ENCODE measurements at places on chromosomes 2 and 18.

DNA sequence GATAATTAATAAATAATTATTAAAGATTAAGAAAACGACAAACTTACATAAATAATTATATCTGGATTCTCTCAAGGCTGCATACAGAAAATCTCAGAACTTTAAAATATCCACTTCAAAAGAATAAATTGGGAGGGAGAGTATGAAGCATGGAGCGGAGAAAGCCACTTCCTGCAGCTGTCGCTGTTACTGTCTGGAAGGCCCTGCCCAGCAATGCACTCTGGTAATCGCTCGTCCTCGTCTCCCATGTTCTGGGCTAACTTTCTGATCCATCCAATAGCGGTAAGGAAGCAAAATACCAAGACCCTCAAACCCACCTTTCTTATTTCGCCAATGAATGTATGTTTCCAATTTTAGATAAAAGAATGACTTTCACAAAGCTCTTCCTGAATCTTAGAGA lies 26.7 kb downstream of the CYRIA start:
- no peak for DNase-seq

- no peak for DNase-seq
These were observed 70.7 kb upstream of the TMEM18 start for GRCh38 chr2:747762-748351.

DNA sequence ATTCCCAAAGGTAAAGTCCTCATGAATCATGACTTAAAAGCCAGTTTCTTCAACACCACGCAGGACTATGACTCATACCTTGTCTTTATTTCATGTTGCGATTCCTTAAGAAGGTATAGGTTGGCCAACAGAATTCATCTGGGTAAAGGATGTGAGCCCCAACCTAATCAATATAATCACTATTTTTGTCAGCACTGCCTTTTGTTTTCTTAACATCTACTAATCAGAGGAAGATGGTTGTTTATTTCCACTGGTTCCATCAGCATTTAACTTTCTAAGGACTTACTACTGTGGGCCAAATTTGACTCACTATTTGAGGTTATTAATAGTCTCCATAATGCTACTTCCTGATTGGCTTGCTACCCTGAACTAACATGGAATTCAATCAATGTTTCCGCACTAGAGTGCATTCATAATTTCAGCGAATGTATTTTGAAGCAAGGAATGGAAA lies 78.6 kb downstream of the SCG2 start:
- no peak for DNase-seq

DNA sequence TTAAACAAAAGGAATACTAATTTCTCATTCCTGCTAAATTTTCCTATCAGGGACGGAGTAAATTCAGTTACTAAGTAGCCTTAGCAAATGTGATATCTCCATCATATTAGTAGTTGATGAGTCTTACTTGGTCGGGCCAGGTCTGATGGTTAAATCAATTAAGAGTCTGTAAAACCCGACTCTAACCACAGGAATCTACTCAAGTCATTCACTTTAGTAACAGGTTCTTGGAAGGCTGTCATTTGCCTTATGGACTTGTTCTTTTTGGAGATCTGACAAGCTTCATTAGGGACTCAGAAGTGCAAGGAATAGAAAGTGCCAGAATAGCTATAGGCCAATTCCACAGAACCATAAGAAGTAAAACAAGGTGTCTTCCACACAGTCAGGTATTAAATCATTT lies 119.0 kb downstream of the GCA start:
- no peak for DNase-seq

- DNase-seq, result no peak
These were observed 23.4 kb downstream of the OTX1 start for GRCh38 chr2:63073994-63074393.

- no peak for DNase-seq
These were observed 304.3 kb downstream of the HRH4 start for GRCh38 chr18:24764766-24765165.

DNA sequence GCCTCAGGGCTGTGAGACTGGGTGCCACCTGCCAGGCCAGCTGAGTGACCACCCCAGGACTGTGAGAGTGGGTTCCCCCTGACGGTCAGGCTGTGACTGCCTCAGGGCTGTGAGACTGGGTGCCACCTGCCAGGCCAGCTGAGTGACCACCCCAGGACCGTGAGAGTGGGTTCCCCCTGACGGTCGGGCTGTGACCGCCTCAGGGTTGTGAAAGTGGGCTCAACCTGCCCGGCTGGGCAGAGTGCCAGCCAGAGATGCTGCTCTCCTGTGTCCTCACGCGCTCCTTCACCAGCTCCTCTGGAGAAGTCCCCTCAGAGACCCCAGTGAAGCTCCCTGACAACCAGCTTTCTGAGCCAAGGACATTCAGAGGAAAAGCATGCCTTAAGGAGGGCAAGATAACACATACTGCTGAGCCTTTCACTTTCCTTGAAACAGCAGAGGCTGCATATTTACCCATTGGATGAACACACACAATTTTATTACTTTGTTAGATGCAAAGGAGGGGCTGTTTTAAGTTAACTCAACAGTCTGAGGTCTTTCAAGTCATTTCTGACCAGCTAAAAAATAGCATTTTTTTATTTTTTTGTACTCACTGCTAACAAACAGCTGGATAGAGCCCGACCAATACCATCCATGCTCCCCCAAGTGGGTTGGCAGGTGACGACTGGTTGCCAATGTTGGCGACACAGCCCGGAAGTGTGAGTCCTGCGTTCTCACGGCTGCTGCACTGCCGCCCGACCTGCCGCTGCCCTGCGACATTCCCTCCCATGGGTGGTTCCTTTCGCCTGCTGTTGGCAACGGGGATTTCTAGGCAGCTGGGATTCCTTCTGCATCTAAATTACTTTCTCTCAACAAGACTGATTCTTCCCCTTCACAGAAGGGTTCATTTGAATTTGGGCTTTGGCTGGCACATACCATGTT lies 70.7 kb downstream of the NDUFA10 start:
- no peak for DNase-seq

DNA sequence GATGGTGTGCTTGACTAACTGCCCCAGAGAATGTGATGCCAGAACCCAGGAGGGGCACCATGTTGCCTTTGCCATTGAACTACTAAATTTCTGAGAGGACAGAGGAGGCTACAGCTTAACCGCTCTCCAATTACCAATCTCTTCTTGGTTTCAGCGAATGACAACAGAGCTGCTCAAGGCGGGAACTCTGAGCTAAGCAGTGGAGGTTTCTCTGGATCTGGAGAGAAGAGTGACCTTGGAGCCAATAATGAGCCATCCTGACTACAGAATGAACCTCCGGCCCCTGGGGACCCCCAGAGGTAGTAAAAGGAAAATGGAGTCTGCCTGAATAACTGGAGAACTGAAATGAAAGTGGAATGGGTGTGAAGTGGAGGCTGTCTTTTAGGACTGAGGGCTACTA lies 53.2 kb downstream of the DIS3L2 start:
- no peak for DNase-seq

GRCh38 chr2:2838548-2838845 lies 507.4 kb upstream of the MYT1L start:
- DNase-seq, result no peak

DNA sequence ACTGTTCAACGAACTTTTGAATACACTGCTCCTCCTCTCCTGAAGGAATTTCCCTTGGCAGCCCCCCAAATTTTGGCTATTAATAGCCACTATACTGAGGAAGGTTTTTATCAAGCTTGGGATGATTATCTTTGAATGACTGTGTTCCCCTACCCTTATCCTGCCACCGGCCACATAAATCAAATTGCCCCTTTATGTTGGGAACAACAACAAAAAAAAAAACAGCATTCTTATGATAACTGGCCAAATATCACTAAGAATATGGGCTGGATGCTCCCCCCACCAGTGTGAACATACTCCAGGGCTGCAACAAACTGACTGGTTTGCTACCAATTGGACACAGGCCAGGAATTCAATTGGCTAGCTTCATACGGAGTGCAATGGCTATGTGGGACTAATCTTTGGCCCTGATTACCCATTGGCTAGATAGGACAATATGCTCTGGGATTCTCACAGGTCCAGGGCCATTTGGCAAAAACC lies 20.6 kb downstream of the DUSP11 start:
- no peak for DNase-seq

DNA sequence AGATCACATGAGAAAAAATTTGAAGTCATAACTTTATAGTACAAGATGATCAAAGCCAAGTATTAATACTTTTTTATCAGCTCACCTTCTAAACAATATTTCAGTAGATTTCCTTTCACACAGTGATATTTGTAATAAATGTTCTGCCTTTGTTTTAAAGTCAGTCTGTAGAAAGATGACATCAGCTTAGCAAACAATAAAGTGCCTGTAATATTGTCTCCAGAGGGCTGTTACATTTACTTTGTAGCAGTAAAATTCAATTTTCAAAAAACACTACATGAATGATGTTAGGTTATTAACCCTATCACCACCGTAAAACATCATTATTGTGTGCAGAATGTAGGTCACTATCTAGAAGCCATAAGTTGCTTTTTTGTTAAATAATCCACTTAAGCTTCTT lies 49.6 kb downstream of the ZEB2 start:
- no peak for DNase-seq

DNA sequence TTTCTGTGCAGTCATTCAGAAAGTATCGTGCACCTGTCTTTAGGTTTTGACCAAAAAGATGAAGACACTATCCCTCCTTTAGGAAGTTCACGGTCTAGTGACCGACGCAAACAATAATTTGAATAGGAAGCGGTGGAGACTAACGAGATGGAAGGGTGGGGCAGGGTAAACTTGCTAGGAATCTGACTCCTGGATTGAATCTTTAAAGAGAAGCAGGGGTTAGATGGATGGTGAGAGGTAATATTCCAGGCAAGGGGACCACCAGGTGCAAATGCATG lies 651 bp upstream of the TXNL1 start:
- no peak for DNase-seq

GRCh38 chr2:241148239-241148638 lies 1.0 kb downstream of the PASK start:
- DNase-seq, result no peak

- no peak for DNase-seq
These were observed 76.4 kb upstream of the CABLES1 start for GRCh38 chr18:23058746-23059415.

DNA sequence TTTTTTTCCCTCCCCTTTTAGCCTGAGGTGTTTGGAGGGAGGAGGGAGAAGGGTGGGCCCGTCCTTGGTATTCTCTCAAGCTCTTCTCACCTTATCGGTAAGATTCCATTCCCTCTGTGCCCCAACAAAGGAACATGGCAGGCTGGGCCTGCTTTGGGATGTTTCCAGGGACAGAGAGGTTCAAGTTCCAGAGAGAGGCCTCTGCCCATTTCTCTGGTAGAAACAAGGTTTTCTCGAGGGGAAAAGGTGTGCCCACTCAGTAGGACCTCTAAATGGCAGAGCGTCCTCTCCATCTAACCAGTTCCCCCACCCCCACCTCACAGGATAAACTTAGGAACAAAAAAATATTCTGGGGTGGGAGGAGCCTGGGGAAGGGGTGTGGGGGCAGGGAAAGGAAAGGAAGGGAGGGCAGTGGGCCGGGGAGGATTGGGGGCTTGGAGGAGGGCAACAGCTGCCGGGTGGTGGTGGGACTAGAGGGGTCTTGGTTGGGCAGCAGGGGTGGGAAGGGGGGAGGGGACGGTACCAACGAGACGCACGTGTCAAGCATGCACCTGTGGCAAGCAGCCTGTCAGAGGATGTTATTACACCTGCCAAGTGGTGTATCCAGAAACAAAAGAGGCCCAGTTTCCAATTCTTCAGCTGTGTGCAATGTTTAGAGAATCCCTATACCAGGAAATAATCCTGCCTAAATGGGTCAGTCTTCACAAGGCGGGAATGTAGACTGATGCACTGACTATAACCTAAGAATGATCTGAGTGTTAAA lies 2.1 kb downstream of the PCBP1 start:
- no peak for DNase-seq

- peak; percentile 37 for DNase-seq
These were observed 22.4 kb upstream of the RMP24 start for GRCh38 chr18:35949903-35950627.

DNA sequence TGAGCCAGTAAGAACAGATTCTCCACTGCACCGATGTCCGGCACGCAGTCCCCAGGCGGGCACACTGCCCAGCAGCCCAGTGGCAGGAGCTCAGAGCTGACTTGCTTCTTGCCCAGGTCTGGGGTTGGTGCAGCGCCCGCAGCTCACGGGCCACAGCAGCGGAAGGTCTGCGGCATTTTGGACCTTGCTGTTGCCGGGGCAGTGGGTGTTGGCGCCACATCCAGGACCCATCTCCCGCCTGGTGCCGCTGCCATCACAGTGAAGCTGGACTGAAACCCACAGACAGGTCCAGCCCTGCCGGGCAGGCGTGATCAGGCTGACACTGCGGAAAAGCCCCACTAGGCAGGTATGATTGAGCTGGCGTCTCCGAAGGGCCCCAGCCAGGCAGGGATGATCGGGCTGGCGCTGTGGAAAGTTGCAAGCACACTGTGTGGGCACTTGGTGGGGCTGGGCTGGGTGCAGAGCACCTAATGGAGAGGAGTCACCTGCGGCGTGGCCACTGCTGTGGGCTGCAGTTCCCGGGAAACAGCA lies 75.5 kb downstream of the SLC66A2 start:
- no peak for DNase-seq

- DNase-seq, result no peak
These were observed 43.0 kb upstream of the DSG1 start for GRCh38 chr18:31274931-31275330.

DNA sequence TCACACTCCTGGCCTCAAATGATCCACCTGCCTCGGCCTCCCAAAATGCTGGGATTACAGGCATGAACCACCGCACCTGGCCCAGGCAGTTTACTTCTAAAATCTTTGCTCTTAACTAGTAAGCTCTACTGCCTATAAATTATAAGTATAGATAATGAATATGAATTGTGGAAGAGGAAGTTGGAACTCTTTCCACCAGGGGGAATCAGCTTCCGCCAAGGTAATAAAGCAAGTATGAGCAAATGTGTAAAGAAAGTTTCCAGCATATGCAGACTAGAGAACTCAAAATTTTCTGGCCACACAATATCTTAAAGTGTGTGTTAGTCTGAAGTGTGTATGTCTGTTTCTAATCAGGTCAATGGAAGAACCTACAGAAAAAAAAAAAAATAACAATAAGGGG lies 68.1 kb downstream of the RMDN2 start:
- DNase-seq, result no peak

- DNase-seq, result no peak
These were observed 1.6 kb upstream of the EPC2 start for GRCh38 chr2:148642891-148643416.

DNA sequence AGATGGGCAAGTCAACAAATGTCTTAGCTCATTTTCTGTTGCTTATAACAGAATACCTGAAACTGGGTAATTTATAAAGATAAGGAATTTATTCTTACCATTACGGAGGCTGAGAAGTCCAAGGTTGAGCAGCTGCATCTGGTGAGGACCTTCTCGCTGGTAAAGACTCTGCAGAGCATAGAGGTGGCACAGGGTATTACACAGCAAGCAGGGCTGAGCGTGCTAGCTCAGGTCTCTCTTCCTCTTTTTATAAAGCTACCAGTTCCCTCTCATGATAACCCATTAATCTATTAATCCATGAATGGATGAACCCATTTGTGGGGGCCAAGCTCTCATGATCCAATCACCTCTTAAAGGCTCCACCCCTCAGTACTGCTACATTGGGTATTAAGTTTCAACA lies 109.1 kb downstream of the CDK15 start:
- no peak for DNase-seq

Data from hippocampal formation (tissue), 2 donors.